ENCODE measurements at places on chromosomes 1 and 21.

- DNase-seq, result peak; percentile 57
Measured at GRCh38 chr1:19477284-19478249, 7.8 kb downstream of the CAPZB start.

GRCh38 chr1:28913786-28914227 is 562 bp upstream of the EPB41 start:
- peak; percentile 8 for DNase-seq

GRCh38 chr1:231626951-231627614 is 493 bp downstream of the DISC1 start:
- DNase-seq, result peak; percentile 58

- DNase-seq, result no peak
Measured at GRCh38 chr1:178580096-178580495, 67.2 kb downstream of the TEX35 start.

DNA sequence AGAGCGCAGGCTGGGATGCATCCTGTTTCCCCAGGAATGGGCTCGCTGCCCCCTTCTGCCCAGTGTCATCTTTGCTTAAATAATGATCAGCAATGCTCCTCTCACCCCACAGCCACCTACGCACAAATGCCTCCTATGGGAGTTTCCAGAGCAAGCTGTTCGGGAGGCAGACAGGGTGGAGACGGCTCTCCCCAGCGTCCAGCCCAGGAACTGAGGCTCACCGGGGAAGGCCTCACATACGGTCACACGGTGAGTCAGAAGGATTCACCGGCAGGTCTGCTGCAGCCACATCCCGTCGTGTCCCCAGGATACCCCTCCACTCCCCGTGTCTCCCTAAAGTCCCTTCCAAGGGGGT is 40.3 kb upstream of the RUNX3 start:
- DNase-seq, result no peak

DNA sequence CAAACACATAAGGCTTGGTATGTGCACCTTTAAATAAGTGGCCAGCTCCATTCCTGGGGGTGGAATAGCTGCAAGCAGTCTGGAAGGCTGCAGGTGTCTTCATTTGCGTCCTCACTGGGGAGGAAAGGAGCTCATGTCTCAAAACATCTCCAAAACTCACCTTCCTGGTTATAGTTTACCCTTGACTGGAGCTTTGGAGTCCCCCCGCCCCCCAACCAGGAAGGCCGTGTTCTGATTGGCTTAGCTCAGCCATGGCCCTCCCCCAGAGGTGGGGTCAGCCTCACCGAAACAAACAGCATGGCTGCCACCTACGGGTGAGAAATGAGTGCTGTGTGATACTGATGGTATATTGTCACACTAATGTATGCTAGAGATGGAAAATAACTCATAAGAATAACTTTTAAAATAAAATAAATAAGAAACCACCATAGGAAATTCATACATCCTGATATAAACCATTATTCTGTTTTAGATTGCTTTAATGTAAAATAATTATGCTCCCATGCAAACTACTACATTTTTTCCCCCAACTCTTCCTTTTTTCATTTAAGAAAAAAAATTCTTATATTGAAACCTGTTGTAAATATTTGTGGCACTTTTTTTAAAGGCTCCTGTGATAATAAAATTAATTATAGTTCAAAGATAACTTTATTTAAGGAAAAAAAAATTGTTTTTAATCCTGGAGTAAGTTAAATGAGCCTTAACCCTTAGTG is 90.8 kb downstream of the ZP4 start:
- DNase-seq, result peak; percentile 55

GRCh38 chr1:212595787-212596714 is 12.5 kb upstream of the ATF3 start:
- peak; percentile 53 for DNase-seq

DNA sequence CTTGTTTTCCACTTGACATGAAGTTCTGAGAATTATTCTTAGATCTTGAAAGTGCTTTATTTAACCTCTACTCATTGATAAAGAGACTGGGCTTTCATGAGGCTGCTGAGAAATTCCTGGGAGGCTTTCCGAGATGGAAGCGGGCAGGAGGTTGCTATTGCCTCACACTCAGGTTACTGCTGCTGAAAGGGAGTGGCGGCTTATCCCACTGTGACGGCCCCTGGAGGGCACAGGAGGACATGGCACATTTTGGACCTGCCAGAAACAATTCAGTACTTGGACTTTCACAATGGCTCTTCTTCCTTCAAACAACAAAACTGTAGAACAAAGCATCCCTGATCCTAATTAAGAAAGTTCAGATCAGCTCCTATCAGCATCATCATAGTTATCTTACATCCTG is 16.2 kb upstream of the MARK1 start:
- DNase-seq, result no peak

DNA sequence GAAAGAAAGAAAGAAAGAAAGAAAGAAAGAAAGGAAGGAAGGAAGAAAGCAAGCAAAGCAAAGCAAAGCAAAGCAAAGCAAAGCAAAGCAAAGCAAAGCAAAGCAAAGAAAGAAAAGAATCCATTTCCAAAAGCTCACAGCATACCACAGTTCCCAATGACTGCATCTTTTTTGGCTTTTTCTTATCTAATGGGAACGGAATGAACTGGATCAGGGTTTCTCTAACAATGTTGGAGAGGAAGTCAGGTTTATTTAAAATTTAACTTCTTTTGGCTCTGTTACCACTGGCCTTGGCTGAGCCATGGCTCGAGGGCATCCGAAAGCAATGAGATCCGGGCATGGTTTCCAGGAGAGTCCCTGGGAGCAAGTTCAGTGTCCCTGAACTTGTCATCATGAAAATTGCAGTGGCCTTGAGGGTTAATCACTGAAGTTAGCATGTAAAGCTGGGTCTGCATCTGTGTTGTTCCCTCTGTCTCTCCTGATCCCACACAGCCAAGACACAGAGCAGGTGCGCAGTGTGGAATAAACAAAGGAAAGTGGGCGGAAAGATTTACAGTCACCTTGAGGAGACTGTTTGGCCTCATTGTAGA is 34.6 kb upstream of the CTPS1 start:
- no peak for DNase-seq

DNA sequence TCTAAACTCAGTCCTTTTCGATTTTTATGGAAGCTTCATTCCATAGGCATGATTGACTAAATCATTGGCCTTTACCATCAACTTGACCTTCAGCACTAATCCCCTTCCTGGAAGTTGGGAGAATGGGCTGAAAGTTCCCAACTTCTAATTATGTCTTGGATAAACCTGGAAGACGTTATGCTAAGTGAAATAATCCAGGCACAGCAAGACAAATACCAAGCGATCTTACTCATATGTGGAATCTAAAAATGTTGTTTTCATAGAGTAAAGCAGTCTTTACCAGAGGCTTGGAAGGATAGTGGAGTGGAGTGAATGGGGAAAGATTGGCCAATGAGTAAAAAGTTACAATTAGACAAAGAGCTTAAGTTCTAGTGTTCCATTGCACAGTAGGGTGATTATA is 1453.2 kb downstream of the PLA2G4A start:
- DNase-seq, result no peak

- DNase-seq, result no peak
Measured at GRCh38 chr1:215376544-215377264, 190.4 kb upstream of the KCTD3 start.

DNA sequence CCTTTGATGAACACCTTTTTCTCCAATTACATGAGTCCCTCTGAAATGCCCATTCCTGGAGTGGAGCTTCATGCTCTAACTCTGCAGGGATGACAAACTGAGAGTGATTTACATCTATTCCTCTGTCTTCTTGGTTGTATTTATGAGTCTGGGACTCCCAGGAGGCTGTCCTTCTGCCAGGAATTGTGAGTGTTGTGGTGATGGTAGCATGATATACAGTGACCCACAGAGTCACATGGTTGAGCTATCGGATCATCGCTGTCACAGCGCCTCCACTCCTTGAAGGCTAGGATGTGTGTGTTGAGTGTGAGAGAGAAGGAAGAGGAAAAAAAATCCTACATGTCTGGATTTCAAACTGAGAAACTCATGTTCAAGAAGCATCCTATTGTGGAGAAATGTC is 163.4 kb upstream of the CACNA1E start:
- no peak for DNase-seq

- no peak for DNase-seq
Measured at GRCh38 chr1:174166530-174167264, 7.4 kb downstream of the RABGAP1L start.

GRCh38 chr1:104120525-104120924 is 370.8 kb downstream of the AMY1C start:
- no peak for DNase-seq

DNA sequence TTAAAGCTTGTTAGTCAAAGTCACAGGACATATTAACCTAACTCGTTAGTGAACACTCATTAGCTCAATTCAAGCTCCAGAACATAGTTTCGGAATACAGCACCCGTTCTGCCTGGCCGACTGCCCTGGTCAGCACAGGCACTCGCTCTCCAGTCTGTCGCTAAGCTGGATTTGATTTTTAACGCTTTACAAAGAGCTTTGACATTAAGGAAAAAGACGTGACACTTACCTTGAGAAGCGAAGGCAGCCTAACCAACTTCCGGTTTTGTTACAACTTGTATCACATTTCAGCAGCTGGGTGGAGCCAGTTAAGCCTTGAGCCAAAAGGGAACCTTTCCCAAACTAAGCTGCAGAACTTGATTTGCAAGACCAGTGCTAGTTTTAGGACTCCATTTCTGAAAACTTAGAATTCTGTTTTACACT is at the start of gene FRRS1:
Gene FRRS1 (minus strand): TSS at position 258 of the 423 bp plus-strand sequence. CDS start 17,867 bp downstream, outside the sequence.
- DNase-seq, result peak; percentile 38

DNA sequence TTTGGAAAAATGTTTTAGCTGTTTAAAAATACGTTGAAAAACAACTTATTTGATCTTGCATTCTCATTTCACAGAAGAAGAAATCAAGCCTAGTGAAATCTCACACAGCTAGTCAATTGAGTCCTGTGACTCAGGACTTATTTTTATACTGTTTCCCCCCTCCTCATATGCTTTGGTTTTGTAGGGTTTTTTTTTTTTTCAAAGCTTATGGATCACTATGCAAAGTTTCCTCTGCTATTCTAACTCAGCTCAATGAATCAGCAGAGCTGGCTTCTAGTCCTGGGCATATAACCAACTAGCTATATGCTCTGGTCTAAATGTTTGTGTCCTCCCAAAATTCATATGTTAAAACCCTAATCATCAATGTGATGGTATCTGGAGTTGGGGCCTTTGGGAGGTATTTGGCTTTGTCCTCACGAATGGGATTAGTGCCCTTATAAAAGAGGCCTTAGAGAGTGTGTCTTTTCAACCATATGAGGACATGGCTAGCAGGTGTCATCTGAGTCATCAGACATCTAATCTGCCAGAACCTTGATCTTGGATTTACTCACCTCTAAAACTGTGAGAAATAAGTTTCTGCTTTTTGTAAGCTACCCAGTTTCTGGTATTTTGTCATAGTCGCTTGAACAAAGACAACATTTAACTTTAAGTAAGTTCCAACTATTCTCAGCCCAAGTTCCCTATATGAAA is 317.2 kb upstream of the C1orf87 start:
- no peak for DNase-seq

GRCh38 chr1:111937147-111937725 is 52.2 kb downstream of the KCND3 start:
- no peak for DNase-seq

- no peak for DNase-seq
Measured at GRCh38 chr1:55304229-55304740, 89.1 kb upstream of the USP24 start.

DNA sequence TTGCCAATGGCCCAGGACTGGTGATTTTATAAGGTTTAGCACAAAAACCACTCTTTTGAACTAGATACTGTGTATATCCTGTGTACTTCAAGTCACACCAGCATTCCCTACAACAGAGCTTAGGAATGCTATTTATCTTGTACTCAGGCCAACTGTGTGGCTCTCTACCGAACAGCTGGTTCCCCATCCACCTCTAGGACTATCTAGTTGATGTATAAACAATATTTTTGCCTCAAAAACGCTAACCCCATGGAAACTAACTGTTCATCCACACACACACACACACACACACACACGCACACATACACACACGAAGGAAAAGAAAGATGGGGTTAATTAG is 28.7 kb upstream of the SLC45A3 start:
- DNase-seq, result no peak

GRCh38 chr1:93738926-93739325 is 57.3 kb upstream of the BCAR3 start:
- DNase-seq, result no peak

DNA sequence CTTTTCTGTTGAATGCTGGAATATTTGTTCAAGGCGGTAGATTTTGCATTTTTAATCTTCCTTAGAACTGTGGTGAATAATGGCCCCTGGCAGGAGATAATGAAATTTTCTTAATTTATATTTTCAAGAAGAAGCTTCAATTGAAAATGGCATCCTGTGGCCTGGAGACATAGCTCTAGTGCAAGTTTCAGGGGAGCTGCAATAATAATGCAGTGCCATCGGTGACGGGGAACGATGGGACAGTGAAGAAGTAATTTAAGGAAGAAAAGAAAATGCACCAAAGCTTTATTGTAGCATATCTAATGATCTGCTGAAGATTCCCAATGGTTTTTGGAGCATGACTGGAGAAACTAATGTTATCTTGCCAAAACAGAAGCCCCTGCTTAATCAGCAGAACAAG is 128.4 kb downstream of the ADGRL2 start:
- DNase-seq, result no peak

- no peak for DNase-seq
Measured at GRCh38 chr1:115322631-115323030, 15.4 kb downstream of the NGF start.

- no peak for DNase-seq
Measured at GRCh38 chr21:8988696-8989095, 1532.7 kb upstream of the TPTE start.

GRCh38 chr21:29704719-29705118 is 235.1 kb downstream of the GRIK1 start:
- no peak for DNase-seq

DNA sequence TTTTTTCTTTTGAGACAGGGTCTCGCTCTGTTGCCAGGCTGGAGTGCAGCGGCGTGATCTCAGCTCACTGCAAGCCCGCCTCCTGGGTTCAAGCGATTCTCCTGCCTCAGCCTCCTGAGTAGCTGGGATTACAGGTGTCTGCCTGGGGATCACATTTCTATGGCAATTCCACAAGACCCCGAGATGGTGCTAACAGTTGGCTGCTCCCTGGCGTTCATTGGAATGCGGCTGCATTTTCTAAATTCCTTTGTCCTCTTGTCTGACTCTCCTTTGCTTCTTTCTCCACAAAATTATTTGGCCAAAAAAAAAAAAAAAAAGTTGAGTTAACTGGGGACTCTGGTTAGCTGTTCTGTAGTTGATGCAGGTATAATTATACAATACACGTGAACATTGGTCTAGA is 176.4 kb downstream of the ETS2 start:
- DNase-seq, result no peak

GRCh38 chr1:110234691-110235090 is 24.6 kb downstream of the KCNC4 start:
- peak; percentile 29 for DNase-seq

DNA sequence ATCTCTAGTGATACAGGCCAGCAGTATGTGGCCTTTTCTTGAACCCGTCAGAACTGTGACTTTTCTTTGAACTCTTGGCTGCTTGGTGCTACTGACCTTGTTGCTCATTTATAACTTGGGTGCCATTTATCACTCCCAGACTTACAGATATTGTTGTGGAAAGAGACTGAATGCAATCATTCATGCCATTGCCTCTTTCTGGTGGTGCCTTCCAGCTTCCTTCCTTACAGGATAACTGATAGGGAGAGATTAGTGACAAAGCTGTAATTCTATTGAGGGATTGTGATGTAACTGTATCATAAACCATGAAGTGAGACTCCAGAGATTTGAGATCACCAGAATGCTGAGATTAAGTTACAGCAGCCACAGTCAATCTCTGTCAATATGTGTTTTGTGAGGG is 256.5 kb downstream of the USP25 start:
- DNase-seq, result no peak
